ENCODE measurements at places on chromosomes 1 and 21.

DNA sequence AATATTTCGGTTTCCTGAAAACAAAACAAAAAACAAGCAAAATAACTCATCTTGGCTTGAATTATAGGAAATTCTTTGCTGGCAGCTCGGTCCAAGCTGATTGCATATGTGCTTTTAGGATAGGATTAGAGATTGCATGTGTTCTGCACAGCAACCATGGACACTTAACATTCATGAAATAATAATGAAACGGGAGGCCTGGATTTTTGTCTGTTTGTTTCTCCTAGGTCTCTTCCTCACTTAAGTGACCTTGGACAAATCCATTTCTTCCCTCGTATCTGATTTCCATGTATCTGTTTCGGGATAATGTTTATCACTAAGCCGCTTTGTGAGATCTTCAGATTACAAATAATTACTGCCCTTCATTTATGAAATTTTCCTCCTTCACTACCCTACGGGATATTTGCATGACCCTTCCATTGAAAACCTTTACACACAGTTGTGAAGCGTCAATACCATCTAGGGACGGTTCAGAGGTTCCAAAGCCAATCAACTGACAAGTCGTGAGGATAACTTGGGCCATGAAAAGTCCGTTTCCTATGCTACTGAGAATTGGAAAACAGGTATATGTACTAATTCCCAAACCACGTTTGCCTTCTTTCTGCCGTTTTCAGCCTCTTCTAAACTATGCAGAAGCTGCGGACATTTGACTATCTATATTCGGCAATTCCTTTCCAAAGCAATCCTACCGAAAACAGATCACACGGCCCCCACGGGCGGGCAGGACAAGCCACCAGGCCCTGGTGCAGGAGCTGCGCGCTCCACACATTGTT lies 1.3 kb upstream of the H3-3A start:
- H3K27me3 ChIP-seq = no peaks in the 10 kb centered on the region
- H3K27ac ChIP-seq = peak overlapping the region; percentile 88
- no peak for DNase-seq
- peak overlapping the region; percentile 97 for H3K4me3 ChIP-seq
- H3K36me3 ChIP-seq = peaks cover 16% of the 10 kb centered on the region

DNA sequence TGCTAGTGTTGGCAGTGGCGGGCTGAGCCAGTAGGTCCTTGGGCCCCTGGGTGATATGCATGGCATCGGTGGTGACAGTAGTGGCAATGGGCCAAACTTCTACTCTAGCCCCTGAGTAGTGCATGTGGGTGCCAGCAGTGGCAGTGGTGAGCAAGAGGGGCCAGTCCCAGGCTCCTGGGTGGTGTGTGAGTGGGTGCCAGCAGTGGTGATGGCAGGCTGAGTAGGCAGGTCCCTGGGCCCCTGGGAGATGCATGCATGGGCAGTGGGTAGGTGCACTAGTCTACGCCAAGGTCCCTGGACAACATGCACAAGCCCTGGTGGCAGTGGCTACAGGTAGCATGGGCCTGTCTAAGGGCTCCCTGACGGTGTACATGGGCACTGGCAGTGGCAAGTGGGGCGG lies 24.6 kb upstream of the TTC22 start:
- no peaks in the 10 kb centered on the region for H3K4me1 ChIP-seq
- DNase-seq = no peak
- no peak overlapping the region for H3K4me3 ChIP-seq
- peaks cover 13% of the 10 kb centered on the region for H3K36me3 ChIP-seq
- H3K27ac ChIP-seq = no peak overlapping the region

- H3K4me3 ChIP-seq = peak overlapping the region; percentile 0
- peaks cover 16% of the 10 kb centered on the region for H3K36me3 ChIP-seq
- H3K27me3 ChIP-seq = no peaks in the 10 kb centered on the region
These were observed 39.7 kb downstream of the CHML start for GRCh38 chr1:241600496-241600901.

- no peak for DNase-seq
- H3K4me3 ChIP-seq = peak overlapping the region; percentile 90
- H3K36me3 ChIP-seq = peaks cover 5% of the 10 kb centered on the region
- H3K4me1 ChIP-seq = peaks cover 28% of the 10 kb centered on the region
- peak overlapping the region; percentile 94 for H3K27ac ChIP-seq
These were observed 773 bp downstream of the RABIF start for GRCh38 chr1:202888221-202888530.

GRCh38 chr1:151891512-151891911 lies 17.8 kb downstream of the THEM4 start:
- peaks cover 27% of the 10 kb centered on the region for H3K4me1 ChIP-seq
- H3K27me3 ChIP-seq = no peaks in the 10 kb centered on the region
- DNase-seq = no peak
- H3K4me3 ChIP-seq = no peak overlapping the region

- H3K27ac ChIP-seq = peak overlapping the region; percentile 59
- H3K36me3 ChIP-seq = peaks cover under 1% of the 10 kb centered on the region
- no peaks in the 10 kb centered on the region for H3K27me3 ChIP-seq
- peak overlapping the region; percentile 38 for H3K4me3 ChIP-seq
These were observed 52.8 kb downstream of the ARID4B start for GRCh38 chr1:235275223-235275622.

- peak; percentile 26 for DNase-seq
- H3K27ac ChIP-seq = no peak within 1 kb of the TSS
- peak within 1 kb of the TSS; percentile 84 for H3K4me3 ChIP-seq
- H3K4me1 ChIP-seq = peaks cover 21% of the 10 kb centered on the region
- H3K36me3 ChIP-seq = no peaks in the 10 kb centered on the region
- peaks cover 80% of the 10 kb centered on the region for H3K27me3 ChIP-seq
These were observed at the start of gene DYNLT5 for GRCh38 chr1:66752000-66752592. Gene DYNLT5, plus strand, starts transcription at chr1:66752459. Its CDS starts 2,200 bp downstream, at chr1:66754659.

GRCh38 chr1:166944186-166944967 lies 31.0 kb downstream of the ILDR2 start:
- H3K27me3 ChIP-seq = peaks cover 38% of the 10 kb centered on the region
- no peak for DNase-seq
- H3K36me3 ChIP-seq = no peaks in the 10 kb centered on the region
- H3K27ac ChIP-seq = no peak overlapping the region
- peaks cover 30% of the 10 kb centered on the region for H3K4me1 ChIP-seq

GRCh38 chr1:206703661-206704060 lies 19.0 kb downstream of the MAPKAPK2 start:
- H3K4me1 ChIP-seq = peaks cover 89% of the 10 kb centered on the region
- H3K27me3 ChIP-seq = no peaks in the 10 kb centered on the region
- peak overlapping the region; percentile 89 for H3K27ac ChIP-seq

DNA sequence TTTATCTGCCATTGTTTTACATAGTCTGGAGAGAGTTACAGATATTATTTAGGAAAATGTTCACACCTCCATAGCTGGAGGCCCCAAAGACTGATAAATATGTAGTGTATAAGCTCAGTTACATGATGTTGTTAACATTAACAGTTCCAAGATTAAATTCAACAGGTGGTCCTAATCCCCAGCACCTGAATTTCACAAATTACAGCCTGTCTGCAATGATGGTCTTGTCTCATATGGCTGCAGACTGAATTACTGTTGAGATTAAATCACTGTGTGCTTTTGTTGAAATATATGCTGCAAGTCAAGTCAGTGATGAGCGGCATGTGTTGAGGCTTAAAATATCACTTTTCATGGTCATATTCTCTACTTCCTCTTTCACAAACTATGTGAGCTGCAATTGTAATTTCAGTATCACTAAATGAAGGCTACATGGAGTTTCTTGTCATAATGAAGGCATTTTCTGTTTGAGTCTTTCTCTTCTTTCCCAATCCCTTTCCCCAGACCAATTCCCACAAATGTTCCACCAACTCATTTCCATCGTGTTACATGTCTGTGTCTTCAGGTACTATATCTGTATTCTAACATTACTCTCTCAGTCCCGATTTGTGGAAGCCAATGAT lies 4.2 kb downstream of the ST6GALNAC5 start:
- no peak for DNase-seq
- H3K4me1 ChIP-seq = no peaks in the 10 kb centered on the region
- no peak overlapping the region for H3K4me3 ChIP-seq
- no peak overlapping the region for H3K27ac ChIP-seq

- H3K27ac ChIP-seq = no peak overlapping the region
- peaks cover 61% of the 10 kb centered on the region for H3K27me3 ChIP-seq
- H3K4me1 ChIP-seq = peaks cover 6% of the 10 kb centered on the region
- peak; percentile 28 for DNase-seq
These were observed 407 bp downstream of the WNT4 start for GRCh38 chr1:22142315-22143064.

DNA sequence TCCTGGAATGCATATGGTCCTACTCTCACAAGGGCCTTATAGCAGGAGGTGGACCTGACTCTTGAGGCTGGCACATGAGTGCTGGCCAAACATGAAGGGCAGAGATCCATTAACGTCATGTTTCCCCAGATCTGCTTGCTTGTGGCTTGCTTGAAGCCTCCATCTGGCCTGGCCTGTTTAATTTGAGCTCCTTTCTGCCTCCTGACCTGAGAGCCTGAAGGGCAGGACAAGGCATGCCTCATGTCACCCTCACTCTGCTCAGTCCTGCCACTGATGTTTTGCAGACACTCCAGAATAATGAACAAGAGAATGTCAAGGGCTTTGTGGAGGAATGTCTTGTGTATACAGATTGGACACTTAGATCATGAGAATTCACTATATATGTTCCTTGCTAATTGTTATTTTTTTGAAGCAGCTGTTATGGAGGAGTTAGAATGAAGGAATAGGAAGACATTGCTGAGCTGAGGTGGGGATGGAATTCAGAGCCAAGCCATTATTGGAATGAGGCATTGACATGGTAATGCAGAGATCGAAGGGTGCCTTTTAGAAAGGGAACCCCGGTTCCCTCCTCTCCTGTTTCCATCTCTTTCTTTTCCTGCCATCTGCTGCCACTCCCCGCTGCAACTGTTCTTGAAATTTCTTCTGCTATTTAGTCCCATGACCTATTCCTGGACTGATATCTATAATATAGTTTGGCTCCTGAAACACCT lies 457.0 kb upstream of the PROX1 start:
- H3K27me3 ChIP-seq = peaks cover 4% of the 10 kb centered on the region
- no peak for DNase-seq
- H3K4me1 ChIP-seq = no peaks in the 10 kb centered on the region

- no peaks in the 10 kb centered on the region for H3K4me1 ChIP-seq
- no peak overlapping the region for H3K4me3 ChIP-seq
- H3K27ac ChIP-seq = no peak overlapping the region
- H3K36me3 ChIP-seq = no peaks in the 10 kb centered on the region
- DNase-seq = no peak
These were observed 16.0 kb downstream of the S100A11 start for GRCh38 chr1:152020849-152021248.

GRCh38 chr1:86756062-86756406 lies 51.7 kb downstream of the SH3GLB1 start:
- no peak overlapping the region for H3K4me3 ChIP-seq
- H3K27me3 ChIP-seq = peaks cover 15% of the 10 kb centered on the region
- H3K4me1 ChIP-seq = peaks cover 7% of the 10 kb centered on the region
- DNase-seq = no peak
- no peak overlapping the region for H3K27ac ChIP-seq

- no peaks in the 10 kb centered on the region for H3K27me3 ChIP-seq
- peaks cover 9% of the 10 kb centered on the region for H3K4me1 ChIP-seq
- DNase-seq = no peak
- no peaks in the 10 kb centered on the region for H3K36me3 ChIP-seq
- H3K4me3 ChIP-seq = no peak within 1 kb of the TSS
These were observed at the start of gene CHIA for GRCh38 chr1:111290630-111291029. Gene CHIA, plus strand, starts transcription at chr1:111290851. Its CDS starts 19,617 bp downstream, at chr1:111310468.

DNA sequence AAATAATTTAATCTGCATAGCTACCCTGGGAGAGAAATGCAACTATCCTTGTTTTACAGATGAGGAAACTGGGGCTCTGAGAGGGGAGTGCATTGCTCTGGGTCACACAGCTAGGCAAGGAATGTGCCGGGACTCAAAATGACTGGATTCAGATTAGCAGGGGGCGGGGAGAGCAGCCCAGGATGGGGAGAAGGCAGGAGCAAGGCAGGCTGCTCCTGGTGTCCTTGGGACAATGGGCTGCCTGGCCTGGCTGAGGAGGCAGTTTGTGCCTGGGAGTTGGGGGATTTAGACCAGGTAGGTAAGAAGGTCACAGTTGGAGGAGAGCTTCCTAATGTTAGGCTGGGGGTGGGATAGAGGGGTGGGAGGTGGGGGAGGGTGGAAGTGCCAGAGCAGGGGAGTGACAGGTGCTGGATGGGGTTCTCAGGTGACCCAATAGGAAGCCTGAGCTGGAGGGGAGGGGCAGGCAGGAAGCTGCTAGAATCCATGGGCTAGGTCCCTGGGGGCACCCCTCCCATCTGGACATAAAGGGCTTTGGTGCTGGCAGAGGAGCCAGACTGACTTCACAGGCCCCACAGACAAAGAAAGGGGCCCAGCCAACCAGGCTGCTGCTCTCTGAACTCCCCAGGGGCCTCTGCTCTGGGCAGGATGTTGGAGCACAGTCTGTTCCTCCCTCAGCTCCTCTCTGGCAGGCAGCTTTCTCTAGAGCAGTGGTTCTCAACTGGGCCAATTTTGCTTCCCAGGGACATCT lies 29.0 kb downstream of the TRIM62 start:
- no peaks in the 10 kb centered on the region for H3K36me3 ChIP-seq
- H3K4me3 ChIP-seq = no peak overlapping the region
- H3K27ac ChIP-seq = peak overlapping the region; percentile 49
- no peak for DNase-seq
- no peaks in the 10 kb centered on the region for H3K27me3 ChIP-seq

DNA sequence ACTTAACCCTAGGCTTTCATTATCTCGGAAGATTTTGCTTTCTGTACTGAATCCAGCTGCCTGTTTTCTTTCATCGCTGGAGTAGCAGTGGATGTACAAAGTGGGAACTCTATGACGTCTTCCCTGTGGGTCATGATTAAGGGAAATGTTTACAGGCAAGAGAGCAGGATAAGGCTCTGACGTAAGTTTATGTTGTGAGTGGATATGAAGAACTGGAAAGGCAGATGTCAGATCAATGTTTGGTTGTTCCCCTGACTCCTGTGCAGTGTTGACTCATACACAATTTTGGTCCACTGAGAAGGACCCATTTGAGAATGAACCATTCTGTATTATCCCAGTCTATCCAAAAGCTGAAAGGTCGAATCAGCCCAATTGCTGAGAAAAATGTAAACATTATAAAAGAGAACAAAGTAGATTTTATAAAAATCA lies 292.4 kb downstream of the GRIK1 start:
- no peaks in the 10 kb centered on the region for H3K36me3 ChIP-seq
- no peaks in the 10 kb centered on the region for H3K4me1 ChIP-seq
- H3K27ac ChIP-seq = no peak overlapping the region
- H3K27me3 ChIP-seq = no peaks in the 10 kb centered on the region
- no peak for DNase-seq

DNA sequence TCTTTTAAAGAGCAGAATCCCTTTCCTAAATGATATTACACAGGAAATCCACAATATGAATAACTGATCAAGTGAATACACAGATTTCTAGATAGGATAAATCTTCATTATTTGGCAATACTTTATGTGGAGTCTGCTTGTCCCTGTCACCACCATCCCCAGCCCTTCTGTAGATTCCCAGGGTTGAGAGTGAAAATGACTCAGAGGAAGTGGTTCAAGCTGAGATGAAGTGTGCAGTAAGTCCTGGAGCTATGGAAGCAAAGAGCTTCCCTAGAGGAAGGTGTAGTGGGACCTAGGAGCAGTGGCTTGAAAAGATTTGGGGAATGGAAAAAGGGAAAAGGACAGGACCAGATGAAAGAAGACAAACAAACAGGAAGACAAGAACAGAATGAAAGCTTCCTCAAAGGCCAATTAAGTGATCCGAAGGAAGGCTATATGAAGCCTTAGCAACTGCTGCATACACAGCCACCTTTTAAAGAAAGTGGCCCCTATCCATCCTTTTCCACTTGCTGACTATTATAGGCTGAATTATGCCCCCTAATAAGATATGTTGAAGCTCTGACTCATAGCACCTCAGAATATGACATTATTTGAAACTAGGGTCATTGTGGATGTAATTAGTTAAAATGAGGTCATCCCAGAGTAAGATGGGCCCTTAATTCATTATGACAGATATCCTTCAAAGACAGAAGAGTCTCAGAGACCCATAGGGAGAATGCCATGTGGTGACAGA lies 96.5 kb upstream of the CAMK1G start:
- no peak overlapping the region for H3K27ac ChIP-seq
- H3K4me3 ChIP-seq = no peak overlapping the region
- DNase-seq = no peak
- H3K4me1 ChIP-seq = no peaks in the 10 kb centered on the region
